ENCODE measurements at places on chromosomes 6 and 20.

GRCh38 chr6:114007516-114007915, 36.6 kb upstream of the HDAC2 start:
- no peak for DNase-seq

- DNase-seq = no peak
Measured at GRCh38 chr20:4112481-4113421, 97.4 kb upstream of the RNF24 start.

- DNase-seq = no peak
Measured at GRCh38 chr20:20373091-20373571, 5.2 kb downstream of the INSM1 start.

- no peak for DNase-seq
Measured at GRCh38 chr20:61439251-61439650, 187.2 kb downstream of the CDH4 start.

GRCh38 chr20:34791289-34792020, 34.0 kb downstream of the NCOA6 start:
- DNase-seq = peak; percentile 18

DNA sequence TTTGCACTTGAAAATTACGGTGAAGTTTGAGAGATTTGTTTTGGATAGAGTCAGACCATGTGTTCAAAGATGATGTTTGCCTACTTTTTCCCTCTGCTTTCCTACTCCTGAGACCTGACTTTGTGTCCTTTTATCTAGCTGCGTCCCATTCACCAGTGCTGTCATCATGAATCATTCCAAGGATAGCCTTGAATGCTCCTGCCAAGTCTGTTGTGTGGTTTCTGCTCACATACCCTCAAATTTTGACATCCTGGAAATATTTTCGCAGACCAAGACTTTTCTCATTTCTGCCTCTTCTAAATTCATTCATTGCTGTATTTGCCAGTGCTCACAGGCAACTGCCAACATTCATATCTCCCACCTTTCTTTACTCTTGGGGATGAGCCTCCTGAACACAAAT, 175.9 kb upstream of the SCGN start:
- no peak for DNase-seq

DNA sequence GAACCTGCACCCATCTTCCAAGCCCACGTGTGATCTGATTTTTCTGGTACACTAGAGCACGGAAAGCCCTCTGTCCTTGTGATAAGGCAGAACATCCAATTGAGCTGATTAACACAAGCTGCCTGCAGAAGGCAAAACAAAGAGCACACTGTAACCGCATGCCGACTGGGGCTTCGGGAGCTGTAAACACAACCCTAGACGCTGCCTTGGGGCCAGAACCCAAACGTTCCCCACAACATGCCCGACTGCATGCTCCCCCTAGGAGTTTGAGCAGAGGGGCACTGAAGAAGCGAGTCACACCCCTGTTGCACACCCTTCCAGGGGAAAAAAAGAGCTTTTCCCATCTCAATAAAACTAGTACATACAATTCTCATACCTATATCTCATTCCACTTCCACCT, 470.7 kb downstream of the HTR1B start:
- no peak for DNase-seq

DNA sequence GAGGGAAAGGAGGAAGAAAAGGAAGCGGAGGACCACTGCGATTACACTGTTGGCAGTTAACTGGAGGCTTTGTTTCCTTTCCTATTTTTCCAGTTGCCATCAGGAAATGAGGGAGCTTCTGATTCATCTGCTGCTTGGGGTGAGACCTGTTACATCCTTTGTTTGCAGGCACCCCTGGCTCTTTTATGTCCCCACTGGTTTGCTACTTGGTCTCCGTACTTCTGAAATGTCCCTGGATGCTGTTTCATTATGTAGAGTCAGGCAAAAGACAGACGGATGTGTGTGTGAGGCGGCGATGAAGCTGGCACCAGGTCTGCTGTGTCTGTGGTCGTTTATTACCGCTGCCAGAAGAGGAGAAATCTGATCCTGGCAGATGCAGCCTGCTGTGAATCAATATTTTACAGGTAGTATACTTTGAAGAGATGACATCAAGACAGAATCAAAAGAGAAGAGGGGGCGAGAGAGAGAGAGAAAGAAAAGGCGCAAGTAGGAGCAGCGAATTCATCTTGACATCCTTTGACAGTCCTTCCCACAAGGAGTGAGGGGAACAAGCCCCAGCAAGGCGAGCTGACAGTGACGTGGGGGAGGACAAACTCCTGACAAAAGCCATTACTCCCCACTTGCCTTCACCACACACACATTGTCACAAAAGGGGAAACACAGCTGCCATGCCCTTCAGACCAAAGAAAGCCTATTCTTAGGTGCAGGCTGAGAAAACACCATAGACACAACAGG, 145.9 kb upstream of the FBXL4 start:
- no peak for DNase-seq

GRCh38 chr6:4606821-4607704, 169.1 kb upstream of the CDYL start:
- DNase-seq = no peak

- no peak for DNase-seq
Measured at GRCh38 chr6:135797361-135797760, 54.1 kb upstream of the PDE7B start.

DNA sequence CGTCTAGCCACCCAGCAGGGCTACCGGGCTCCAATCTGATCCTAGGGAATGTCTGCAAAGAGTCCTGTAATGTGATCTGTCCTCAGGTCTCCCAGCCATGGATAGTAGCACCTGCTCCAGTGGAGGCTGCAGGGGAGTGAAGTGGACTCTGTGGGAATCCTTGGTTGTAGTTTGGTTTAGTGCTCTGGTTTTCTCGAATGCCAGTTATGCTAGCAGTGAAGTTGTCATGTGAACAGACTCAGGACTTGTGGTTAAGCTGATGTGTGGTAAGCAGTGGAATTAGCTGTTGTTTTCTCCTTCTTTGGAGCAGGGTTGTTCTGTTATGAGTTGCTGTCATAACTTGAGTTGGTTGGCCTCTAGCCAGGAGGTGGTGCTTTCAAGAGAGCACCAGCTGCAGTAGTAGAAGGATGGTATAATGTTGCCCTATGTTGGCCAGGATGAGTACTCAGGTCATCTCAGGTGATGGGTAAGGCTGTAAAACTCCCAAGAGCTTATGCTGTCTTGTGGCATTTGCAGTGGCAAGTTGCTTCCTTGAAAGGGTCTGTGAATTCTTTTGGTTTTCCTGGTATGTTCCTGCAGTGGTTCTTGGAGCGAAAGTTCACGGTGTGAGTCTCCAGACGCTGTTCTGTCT, 390.2 kb downstream of the UTRN start:
- DNase-seq = no peak

DNA sequence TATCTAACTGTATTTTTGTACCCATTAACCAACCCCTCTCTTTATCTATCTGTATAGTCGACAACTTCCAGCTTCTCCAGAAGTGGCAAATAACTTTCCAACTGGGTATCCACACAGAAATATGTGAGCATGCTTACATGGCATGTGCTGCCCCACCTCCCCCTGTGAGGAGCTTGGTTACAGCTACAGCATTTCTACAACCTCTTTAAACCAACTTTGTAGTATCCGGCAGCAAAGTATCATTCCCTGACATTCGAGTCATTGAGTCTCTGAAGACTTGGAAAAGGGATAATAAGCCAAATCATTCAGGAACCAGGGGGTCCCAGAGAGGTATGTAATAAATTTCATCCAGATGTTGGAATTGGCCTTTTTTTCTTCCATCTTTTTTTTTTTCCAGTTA, 48.2 kb upstream of the ASIP start:
- DNase-seq = no peak

- DNase-seq = no peak
Measured at GRCh38 chr6:169098116-169098515, 155.5 kb downstream of the THBS2 start.

DNA sequence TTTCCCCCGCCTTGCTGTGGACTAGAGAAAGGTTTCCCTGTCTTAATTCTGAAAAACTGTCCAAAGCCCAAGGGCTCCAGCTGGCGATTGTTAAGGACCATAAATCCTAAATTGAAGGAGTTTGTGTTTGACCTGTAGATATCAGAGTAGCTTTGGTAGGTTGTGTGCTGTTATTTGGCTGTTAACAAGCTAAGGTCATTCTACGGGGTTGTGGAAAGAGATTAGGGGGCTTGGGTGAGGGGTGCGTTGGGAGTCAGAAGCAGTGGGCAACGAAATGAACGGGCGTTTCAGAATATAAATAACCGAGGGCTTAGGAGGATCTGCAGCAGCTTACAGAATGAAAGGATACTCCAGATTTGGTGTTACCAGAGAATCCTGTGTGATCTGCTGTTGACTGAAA, 32.6 kb upstream of the BTN3A2 start:
- no peak for DNase-seq

GRCh38 chr6:121688974-121689373, 253.5 kb downstream of the GJA1 start:
- no peak for DNase-seq

- no peak for DNase-seq
Measured at GRCh38 chr20:44447827-44448419, 27.8 kb upstream of the TTPAL start.

GRCh38 chr6:125918681-125919566, 37.6 kb upstream of the HINT3 start:
- peak; percentile 76 for DNase-seq

DNA sequence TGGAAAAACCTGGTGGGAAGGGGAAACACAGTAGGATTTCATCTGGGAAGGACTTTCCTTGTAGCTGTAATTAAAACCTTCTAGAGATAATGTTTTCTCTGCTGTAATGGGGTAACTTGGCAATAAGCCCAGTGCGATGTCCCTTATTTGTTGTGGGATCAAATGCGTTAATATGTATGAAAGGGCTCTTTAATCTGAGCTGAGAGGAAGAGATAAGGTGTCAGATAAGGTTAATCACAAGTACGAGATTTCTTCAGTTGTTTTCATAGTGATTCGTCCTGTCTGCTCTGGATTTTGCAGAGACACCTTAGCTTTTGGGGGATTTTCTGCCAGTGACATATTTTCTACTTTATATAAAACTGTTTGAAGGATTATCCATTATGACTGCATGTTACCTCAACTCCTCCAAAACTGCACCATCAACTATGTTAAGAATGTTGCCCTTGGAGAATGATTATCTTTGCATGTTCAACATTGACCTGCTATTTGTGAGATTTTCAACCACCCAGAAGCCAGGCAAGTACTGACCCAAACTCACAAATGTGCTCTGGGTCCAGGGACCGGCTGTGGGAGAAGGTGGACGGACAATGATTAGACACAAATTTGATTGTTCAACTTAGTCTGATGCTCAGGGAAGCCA, 21.2 kb upstream of the ELOVL5 start:
- no peak for DNase-seq

DNA sequence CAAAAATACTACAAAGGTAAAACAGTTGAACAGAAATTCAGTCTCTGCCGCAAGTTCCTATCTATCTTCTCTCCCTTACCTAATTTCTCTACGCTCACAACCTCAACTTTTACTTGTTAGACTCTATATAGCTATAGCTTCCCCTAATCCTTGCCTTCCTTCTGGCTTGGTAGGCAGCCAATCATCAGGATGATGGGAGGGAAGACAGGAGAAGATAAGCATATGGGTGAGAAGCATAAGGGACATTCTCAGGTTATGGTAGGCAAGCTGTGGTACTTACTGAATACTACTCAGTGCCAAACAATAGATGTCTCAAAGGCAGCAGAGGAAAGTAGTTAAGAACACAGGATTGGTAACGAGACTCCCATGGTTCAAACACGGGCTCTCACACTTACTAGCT, 7.8 kb downstream of the CCNC start:
- no peak for DNase-seq

GRCh38 chr6:1347161-1347560, 35.3 kb downstream of the FOXQ1 start:
- no peak for DNase-seq

GRCh38 chr6:110590821-110591351, 114.5 kb upstream of the SLC22A16 start:
- no peak for DNase-seq

- no peak for DNase-seq
Measured at GRCh38 chr6:152268846-152269442, 368.2 kb downstream of the SYNE1 start.

DNA sequence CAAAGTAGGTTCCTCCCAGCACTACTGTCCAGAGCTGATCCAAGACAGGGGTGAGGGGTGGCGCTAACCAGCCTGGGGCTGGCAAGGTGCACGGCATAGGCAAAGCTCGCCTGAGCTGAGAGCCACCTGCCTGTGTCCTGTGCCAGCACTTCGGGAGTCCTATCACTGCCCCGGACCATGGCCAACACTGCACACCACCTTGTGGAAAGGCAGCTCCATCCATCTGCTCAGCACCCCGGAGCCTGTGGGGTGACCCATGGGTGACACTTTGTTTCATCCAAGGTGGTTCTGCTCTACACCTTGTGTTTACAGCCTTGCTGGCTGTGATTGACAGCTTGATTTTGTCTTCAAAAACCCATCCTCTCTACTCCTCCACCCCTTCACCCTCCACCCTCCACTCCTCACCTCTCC, 32.9 kb upstream of the GATA5 start:
- DNase-seq = no peak

GRCh38 chr20:23245553-23246181, 104.9 kb upstream of the NXT1 start:
- peak; percentile 25 for DNase-seq

- no peak for DNase-seq
Measured at GRCh38 chr20:61525781-61526431, 273.8 kb downstream of the CDH4 start.

- DNase-seq = no peak
Measured at GRCh38 chr6:43508481-43509141, 1.5 kb downstream of the LRRC73 start.

DNA sequence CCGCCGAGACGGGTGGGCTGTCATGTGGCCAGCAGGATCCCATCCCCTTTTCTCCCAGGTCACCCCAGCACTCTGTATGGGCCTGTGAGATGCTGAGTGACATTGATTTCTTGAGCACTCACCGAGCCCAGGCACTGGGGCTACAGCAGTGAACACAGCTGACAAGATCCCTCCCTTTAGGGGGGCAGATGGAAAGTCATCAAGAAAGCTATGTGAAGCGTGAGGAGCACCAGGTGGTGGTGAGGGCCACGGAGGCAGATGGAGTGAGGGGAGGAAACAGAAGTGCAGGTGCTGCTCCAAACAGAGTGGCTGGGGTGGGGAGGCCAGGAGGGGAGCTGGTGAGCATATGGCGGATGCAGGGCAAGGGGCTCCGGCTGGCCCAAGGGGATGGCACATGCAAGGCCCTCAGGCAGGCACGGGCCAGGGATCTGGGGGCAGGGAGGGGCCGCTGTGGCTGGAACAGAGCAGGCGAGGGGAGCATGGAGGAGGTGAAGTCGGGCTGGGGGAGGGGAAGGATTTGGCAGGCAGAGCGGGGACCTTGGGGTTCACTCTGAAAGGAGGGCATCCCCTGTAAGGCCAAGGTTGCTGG, 184.0 kb downstream of the BMP7 start:
- DNase-seq = no peak

Measured in amniotic stem cell (primary cell).